ENCODE measurements at places on chromosomes 7 and 10. TPM values are rescaled to one million over a fixed set of nuclear protein-coding genes. Genes with fewer than 3 reads are reported as not detected.

DNA sequence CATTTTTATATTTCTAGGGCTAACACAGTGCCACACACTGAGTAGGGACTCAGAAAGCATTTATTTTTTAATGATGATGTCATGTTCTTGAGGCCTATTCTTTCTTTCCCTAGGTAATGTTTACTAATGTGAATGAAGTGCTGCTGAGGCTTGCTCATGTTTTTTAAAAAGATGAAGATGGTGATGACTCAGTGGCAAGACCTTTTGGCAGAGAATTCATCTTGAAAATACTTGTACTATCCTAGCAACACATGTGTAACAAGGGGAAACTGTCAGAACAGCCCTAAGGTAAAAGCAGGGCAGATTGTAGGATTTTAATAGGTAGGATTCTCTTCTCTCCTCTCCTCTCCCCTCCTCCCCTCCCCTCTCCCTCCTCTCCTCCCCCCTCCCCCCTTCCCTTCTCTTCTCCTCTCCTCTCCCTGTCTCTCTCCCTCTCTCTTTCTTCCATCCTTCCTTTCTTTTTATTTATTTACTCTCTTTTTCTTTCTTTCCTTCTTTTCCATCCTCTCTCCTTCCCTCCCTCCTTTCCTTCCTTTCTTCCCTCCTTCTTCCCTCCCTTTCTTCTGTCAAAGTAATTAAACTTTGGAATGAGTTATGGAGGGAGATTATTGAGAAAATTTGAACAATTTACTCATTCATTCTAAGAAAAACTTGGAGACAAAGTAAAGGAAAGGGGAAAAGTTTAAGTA, 75.3 kb downstream of the ZNF92 start:
- no peak for DNase-seq

- no peak for DNase-seq
Observed at GRCh38 chr10:66835400-66835799, 90.4 kb upstream of the LRRTM3 start.

DNA sequence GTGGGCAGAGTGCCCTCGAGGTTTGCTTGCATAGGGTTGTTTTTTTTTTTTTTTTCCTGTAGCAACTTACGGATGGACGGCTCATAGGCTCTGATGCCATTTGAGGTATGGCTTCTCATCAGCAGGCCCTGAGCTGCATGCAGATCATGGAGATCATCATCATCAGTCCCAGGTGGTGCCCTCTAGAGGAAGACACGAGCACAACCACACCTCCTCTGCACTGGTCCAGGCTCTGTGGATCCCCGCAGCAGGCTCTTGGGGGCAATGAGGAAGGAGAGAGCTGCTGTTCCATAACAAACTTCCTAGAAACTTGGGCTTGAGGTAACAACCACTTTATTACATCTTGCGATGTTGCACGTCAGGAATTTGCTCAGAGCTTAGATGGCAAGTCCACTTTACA, 132.7 kb upstream of the CXCL12 start:
- DNase-seq, result no peak

- DNase-seq, result no peak
Observed at GRCh38 chr10:113626809-113627355, 37.0 kb downstream of the NRAP start.

- DNase-seq, result no peak
Observed at GRCh38 chr10:70174058-70174741, 3.9 kb upstream of the SAR1A start.

The PNLIPRP1 gene
- total RNA-seq, result not detected

Measured in SJCRH30 (cell line).